Hypothalamus (tissue), 51 donors: ENCODE measurements at places on chromosomes 7 and 10.

GRCh38 chr7:132112657-132113056, 463.6 kb downstream of the PLXNA4 start:
- DNase-seq = no peak

DNA sequence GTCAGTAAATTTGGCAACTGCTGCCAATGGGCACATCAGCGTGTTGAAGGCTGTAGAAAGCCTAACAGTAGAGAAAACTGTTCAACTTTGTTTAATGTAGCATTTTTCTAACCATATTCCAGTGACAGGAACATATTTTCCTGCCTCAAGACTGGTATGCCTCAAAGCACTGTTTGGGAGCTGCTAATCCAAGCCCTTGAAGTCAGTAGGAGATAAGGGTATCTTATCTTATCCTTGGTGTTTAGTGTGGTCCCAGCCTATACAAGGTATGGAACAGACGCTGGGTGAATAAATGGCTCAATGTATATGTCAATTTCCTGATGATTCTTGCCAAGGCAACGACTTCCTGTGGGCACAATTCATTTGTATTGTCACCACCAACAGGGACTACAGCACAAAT, 97.5 kb upstream of the CREB5 start:
- no peak for DNase-seq

DNA sequence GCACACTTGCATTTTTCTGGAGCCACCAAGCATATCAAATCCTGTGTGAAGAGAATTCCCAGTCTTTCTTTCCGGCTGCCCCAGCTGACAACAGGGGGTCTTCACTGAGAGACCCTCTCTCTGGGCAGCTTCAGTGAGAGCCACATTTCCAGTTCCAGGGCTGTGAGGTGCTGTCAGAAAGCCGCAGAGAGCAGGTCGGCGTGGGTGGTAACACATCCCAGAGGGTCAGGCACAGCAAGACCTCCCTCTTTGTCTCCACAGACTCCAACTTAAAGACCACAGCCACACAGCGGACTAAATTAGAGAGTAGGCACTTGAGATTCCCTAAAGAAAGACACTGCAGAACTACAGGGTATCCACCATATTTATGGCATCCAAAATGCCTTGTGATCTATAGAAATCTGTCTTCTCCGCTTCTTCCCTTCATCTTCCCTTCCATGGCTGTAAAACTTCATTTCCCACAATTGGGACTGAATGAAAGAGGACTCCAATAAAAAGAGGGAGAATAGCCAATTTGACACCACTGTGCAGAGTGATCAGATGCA, 116.0 kb upstream of the C7orf33 start:
- DNase-seq = no peak

- DNase-seq = no peak
Observed at GRCh38 chr7:156609010-156609877, 31.3 kb upstream of the RNF32 start.

DNA sequence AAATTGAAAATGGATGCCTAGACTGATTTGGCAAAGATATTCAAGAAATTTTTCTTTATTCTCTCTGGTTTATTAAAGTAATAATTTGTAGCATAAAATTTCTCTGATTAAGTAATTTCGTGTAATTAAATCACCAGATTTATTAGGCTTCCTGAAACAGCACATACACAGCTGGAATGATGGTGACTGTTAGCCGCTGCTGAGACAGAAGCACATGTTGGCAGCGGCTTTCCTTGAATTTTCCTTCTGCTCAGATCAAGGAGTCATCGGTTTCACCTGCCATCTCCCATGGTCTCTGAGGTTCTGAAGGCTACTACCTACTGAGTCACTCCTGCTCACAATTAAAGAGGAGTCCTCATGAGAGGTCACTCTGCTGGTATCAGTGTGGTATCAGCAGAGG, 101.5 kb downstream of the GFRA1 start:
- DNase-seq = no peak

- DNase-seq = no peak
Observed at GRCh38 chr10:7411671-7412128, 866 bp upstream of the SFMBT2 start.

DNA sequence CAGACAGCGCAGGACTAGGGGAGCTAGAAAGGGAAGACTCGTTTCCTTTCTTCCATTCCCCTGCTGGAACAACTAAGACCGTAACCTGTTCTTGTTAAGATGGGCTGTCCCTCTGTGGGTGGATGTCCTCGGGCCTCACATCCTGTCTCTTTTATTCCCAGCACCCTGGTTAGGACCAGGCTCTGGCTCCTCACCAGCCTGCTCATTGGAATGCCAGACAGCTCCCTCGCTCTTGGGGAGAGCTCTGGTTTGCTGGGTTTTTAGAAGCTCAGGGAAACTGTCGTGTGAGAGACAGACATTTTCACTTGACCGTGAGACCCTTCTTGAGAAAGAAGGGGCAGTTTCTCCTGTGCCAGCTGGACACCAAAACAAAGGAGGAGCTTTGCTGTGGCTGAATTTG, 58.1 kb upstream of the HABP2 start:
- DNase-seq = no peak
